ENCODE measurements at places on chromosomes 11 and 22.

- no peak for DNase-seq
These were observed 37.9 kb downstream of the SREBF2 start for GRCh38 chr22:41870786-41871185.

- peak; percentile 65 for DNase-seq
These were observed 8.8 kb downstream of the SCGB2A1 start for GRCh38 chr11:62217191-62217748.

DNA sequence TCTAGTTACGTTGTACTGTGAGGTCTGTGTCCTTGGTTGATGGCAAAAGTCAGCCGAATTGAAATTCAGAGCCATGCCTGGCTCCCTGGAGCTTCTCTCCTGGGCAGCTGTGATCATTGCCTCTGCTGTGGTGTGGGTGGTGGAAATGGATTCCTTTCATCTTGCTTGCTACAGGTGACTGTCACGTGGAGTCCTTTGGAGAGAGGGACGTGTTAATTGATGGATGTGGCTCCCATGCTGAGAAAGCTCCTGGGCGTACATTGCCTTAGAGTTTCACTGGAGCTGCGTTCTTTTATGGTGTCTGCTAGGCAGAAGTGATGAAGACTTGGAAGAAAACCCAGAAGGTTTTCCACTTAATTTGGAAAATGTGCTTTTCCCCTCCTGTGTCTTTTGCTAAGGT lies 41.9 kb upstream of the PPP6R3 start:
- no peak for DNase-seq

- DNase-seq = peak; percentile 26
These were observed 24.0 kb upstream of the SMIM38 start for GRCh38 chr11:69131644-69132300.

- DNase-seq = peak; percentile 93
These were observed 10.4 kb downstream of the PACSIN2 start for GRCh38 chr22:43004362-43005035.

GRCh38 chr22:47163481-47163855 lies 401.0 kb downstream of the TBC1D22A start:
- no peak for DNase-seq
